ENCODE measurements at places on chromosomes 7 and 10.
A peak's percentile ranks its signal among the peaks of the same experiment; 100 is the strongest.

- DNase-seq = peak; percentile 92
These were observed at the start of gene TRIP6 for GRCh38 chr7:100867040-100867775. Gene TRIP6, plus strand, starts transcription at chr7:100867387. Its CDS starts 111 bp downstream, at chr7:100867498.

- no peak for DNase-seq
These were observed 176.8 kb downstream of the TWIST1 start for GRCh38 chr7:18940593-18941134.

GRCh38 chr7:103680161-103681144, 234.4 kb upstream of the SLC26A5 start:
- DNase-seq = no peak

GRCh38 chr7:9836671-9837070, 1137.0 kb upstream of the PHF14 start:
- no peak for DNase-seq

GRCh38 chr7:156155988-156156733, 343.9 kb upstream of the SHH start:
- DNase-seq = no peak

GRCh38 chr10:80205477-80206276, at the start of gene ANXA11:
Gene ANXA11, minus strand, starts transcription at chr10:80205537. Its CDS starts 32,676 bp downstream, at chr10:80172861.
- peak; percentile 57 for DNase-seq

GRCh38 chr10:7857262-7857661, 39.0 kb downstream of the TAF3 start:
- no peak for DNase-seq

GRCh38 chr7:122383934-122384333, 79.4 kb upstream of the FEZF1 start:
- DNase-seq = no peak

DNA sequence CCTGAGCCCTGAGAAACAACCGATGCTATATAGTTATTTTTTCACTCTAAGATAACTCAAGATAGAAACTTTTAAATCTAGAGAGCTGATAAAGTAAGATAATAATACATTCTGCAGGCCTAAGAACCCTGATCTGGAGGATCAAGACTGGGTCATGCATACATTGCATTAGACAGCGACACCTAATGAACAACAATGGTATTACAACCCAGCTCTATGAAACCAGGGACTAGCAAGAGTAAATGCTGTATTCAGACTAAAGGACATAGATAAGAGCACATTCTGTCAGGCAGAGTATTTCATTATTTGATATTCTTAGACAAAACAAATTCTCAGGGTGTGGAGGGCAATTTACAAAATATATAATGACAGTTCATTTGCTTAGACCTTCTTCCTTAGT, 148.6 kb downstream of the GRK5 start:
- no peak for DNase-seq

DNA sequence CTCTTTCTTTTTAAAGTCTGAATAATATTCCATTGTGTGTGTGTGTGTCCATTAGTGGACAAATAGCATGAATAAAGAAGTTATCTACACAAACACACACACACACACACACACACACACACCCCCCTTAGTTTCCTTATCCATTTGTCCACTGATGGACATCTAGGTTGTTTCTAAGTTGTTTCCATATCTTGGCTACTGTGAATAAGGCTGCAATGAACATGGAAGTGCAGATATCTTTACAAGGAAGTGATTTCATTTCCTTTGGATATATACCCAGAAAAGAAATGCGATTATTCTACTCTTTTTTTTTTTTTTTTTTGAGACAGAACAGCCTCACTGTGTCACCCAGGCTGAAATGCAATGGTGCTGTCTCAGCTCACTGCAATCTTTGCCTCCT, 113.5 kb downstream of the MBL2 start:
- no peak for DNase-seq

GRCh38 chr10:117441361-117441760, 66.1 kb upstream of the PDZD8 start:
- DNase-seq = no peak

GRCh38 chr10:42754155-42755027, 28.2 kb upstream of the BMS1 start:
- DNase-seq = no peak

- no peak for DNase-seq
These were observed 59.7 kb upstream of the CCDC6 start for GRCh38 chr10:59965899-59966650.

GRCh38 chr10:117071286-117072050, 66.5 kb upstream of the SHTN1 start:
- DNase-seq = no peak

DNA sequence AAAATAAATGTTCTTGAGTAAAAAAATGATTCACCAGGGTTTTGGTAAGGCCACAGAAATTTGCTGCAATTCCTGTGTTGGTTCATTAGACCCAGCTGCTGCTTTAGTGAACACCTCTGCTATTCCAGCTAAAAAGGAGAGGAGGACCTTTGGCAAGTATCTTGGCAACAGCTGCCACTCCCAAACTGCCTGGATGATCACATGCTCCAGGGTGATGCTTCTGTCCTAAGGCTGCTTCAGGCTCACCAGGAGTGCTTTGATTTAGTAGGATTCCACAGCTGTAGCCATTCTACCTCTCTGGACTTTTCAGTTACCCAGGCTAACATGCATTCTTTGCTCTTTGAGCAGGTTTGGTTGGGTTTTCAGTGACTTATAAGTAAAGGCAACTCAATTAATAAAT, 82.6 kb upstream of the NPVF start:
- DNase-seq = no peak

DNA sequence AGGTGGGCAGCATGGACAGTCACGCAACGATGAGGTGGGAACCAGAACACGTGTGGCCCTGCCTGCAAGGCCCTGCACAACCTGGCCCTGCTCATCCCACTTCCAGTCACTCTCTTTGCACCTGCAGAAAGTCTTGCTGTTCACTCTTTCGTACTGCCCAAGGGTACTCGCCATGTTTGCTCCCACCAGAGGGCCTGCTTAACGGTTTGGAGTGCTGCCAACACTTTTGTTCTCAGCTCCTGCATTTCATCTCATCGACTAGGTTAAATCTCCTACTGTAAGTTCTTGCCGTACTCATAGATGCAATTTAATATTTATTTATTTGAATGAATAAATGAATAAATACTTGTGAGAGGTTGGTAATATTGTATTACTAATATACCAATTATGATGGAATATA, 315.3 kb downstream of the SDK1 start:
- DNase-seq = no peak

- peak; percentile 22 for DNase-seq
These were observed 201.5 kb downstream of the GRID1 start for GRCh38 chr10:86164960-86165630.

DNA sequence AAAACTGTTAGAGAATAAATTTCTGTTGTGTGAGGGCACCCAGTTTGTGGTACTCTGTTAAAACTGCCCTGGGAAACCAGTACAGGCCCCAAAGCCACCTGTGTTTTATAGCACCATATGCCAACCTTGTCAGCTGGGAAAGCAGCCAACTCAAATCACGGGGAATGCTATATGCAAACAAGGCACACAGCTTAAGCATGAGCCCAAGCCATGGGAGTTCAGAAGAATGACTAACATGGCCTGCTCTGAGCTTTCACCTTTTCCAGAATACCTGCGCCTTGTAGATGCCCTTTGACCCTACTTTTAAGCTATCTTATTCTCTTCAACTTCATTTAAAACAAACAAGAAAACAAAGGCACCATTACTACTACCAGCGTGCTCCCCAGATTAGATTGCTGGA, 5.5 kb upstream of the SLC25A13 start:
- no peak for DNase-seq

DNA sequence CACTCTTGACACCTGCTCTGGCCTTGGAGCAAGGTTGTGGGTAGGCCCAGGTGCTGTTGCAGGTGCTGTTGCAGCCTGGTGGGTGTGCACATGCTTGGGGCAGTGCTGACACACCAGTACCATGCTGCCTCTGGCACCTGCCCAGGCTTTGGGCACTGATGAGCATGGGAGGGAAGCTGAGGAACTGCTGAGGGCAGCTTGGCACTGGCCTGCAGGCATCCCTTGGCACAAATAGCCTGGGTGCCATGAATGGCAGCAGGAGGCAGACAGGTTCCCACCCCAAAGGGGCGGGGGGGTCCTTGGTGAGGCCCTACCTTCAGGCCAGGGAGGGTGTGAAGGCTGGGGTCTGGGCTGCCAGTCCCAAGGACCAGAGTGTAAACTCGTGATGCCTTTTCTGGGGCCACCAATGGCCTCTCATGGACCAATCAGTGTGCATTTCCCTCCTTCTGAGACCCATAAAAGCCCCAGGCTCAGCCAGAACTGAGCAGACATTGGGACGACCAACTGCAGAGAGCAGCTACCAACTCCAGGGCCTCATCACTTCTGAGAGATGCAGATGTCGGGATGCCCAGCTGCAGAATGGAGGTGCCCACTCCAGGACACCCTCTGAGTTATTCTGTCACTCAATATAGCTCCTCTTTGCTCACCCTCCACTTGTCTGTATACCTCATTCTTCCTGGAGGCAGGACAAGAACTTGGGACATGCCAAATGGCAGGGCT, 547.4 kb downstream of the ZWINT start:
- no peak for DNase-seq

GRCh38 chr10:114767986-114768821, 53.4 kb upstream of the FHIP2A start:
- DNase-seq = no peak

DNA sequence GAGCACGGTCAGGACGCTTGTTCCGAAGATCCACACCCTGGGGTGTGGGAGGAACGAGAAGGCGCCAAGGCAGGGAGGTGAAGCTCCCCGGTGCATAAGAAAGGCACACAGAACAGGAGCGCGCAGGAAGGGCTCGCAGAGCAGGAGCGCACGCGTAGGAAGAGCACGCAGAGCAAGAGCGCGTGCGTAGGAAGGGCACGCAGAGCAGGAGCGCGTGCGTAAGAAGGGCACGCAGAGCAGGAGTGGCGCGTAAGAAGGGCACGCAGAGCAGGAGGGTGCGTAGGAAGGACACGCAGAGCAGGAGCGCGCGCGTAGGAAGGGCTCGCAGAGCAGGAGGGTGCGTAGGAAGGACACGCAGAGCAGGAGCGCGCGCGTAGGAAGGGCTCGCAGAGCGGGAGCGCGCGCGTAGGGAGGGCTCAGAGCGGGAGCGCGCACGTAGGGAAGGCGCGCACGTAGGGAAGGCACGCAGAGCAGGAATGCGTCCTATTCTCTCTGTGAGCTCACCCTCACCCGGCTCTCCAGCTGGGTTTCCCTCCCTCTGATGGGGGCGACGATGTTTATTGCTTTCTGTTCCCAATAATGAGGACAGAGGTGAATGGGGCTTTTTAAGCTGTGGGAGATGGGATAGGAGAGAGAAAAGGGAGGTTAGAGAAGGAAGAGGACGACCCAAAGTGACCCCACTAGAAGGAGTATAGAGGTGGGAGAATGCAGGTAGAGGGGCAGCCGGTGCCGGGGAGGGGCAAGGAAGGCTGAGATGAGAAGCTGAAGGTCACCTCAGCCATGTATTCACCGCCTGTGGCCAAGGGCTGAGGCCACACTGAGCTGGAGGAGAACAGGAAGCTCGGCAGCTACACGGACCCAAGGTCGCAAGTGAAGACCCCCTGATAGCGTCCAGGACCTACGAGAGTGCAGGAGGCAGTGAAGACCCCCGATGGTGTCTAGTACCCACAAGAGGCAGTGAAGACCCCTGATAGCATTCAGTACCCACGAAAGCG, 423.2 kb downstream of the PTPRN2 start:
- peak; percentile 41 for DNase-seq

GRCh38 chr7:101871351-101871750, 53.9 kb downstream of the CUX1 start:
- peak; percentile 13 for DNase-seq

DNA sequence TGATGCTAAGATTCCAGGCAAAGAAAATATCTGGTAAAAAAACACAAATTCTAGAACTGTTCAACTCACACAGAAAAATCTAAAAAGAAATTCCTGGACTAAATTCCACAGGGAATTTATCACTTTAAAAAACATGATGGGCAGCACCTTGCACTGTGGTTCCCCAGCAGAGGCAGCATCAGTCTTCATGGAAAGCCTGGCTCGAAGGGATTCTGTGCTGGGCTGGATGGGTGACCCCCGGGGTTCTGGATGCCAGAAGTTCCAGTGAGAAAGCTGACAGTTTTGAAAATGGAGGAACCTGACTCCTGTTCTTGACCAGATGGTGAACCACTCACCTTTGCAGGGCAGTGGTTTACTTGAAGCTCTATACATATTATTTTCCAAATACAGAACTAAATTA, 52.0 kb downstream of the RAB11FIP2 start:
- no peak for DNase-seq

DNA sequence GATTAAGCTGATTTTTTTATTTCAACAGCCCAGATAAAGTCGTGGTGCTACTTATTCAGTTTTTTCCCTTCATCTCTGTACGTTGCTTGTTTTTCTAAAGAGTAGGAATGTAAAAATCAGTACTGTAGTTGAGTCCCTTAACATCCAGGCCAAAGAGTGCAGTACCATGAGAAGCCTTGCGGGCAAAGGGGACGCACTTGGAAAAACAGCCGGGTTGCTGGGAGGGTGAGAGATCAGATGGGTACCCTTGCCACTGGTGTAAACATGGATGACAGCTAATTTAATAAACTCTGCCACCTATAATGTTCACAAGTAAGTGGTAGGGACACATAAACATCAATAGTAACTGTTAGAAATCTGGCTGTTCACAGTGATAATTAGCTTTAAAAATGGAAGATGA, 175.9 kb downstream of the POU6F2 start:
- no peak for DNase-seq

DNA sequence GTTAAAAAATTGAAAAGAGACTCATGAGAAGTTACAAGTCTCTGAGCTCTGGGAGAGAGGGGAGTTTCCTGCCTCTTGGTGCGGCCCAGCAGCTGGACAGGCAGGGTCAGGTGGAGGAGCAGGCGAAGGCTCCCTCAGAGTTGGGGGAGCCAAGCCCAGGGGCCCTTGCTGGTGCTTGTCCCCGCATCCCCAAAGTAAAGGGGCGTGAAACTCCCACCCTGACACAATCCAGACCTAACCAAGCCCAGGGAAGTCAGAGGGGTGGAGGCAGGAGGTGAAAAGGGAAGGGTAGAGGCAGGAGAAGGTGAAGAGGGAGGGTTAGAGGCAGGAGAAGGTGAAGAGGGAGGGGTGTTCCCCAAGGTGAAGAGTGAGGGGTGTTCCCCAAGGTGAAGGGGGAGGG, 322.8 kb downstream of the GLRX3 start:
- DNase-seq = no peak
